ENCODE measurements at places on chromosomes 3 and 15.

DNA sequence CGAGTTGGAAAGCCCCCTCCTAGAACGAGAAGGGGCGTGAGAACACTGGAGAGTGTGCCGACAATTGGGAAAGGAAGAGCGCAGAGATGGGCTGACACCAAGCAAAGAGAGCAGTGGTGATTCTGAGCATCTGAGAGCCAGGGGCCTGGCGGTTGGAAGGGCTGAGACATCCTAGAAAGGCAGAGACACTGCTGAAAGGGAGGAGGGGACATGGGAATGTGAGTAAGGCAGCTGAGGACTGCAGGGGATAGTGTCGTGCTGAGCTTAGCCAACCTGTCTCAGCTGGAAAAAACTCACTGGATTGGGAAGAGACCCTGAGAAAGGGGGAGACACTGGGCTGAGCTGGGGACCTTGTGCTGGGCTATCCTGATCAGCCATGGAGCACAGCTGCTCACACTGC lies 58.1 kb upstream of the SLC6A6 start:
- DNase-seq: no peak

GRCh38 chr3:180036671-180037455 lies at the start of gene PEX5L:
PEX5L (minus strand) TSS chr3:180036937; CDS start chr3:180036599, 338 bp downstream.
- DNase-seq: no peak

DNA sequence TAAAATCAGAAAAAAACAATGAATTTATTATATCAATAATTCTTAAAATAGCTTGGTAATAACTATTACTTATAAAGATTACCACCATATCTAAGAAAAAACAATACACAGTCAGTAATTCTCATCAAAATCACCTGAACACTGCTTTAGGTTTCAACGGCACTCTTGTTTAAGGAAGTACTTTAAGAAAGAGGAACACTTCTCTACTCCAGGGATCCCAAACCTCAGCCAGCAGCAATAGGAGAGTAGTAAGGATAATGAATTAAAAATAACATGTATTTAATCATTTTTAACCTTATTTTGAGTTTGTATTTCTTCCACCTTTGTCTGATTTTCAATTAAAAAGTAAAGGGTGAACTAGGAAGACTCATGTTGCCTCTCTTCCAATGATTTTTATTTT lies 494.0 kb upstream of the NR2F2 start:
- no peak for DNase-seq

GRCh38 chr15:56893364-56893678 lies 25.1 kb upstream of the TCF12 start:
- no peak for DNase-seq

- peak; percentile 35 for DNase-seq
Measured at GRCh38 chr3:111608383-111608782, 13.2 kb upstream of the ZBED2 start.

DNA sequence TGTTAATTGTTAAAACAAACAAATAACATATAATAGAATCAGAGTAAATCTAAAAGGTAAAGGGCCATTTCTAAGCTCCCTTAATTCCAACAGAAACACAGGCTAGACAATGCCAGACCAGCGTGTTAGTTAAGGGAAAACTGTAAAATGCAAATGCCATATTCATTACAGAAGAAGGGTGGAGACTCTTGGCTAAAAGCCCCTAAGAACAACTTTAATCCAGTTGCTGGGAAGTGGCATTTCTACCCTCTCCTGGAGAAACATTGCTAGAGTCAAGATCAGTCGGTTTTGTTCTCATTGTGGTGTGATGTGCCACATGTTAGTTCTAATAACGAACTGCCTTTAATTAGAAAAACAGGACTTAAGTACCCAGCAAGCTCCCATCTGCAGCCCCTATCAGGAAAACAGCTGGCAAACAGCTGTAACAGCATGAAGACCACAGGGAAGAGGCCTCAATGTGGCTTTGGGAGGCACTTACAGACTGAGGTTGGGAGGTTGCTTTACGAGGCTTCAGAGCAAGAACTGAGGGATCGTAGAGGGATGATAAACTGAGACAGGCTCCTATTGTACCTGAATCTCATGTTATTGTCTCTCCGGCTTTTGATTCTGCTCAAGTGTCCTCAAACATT lies 1134.8 kb downstream of the ROBO1 start:
- no peak for DNase-seq

DNA sequence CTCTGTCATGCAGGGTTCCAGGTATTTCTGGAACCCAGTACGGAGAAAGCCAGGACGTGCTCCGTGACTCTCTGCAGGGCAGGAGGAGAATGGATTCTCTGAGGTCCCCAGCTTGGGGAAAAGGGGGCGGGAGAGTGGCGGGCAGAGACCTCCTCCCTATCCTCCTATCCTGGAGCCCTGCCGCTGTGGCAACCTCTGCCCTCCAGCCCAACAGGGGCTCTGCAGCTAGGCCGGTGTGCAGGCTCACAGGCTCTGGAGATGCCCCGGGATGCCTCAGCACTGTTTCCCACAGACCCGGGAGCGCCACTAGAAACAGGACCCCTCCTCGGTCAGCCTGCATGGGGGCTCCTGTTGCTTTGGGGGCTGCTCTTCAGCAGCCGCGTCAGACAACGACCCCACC lies 43.1 kb downstream of the NUP210 start:
- DNase-seq: no peak

DNA sequence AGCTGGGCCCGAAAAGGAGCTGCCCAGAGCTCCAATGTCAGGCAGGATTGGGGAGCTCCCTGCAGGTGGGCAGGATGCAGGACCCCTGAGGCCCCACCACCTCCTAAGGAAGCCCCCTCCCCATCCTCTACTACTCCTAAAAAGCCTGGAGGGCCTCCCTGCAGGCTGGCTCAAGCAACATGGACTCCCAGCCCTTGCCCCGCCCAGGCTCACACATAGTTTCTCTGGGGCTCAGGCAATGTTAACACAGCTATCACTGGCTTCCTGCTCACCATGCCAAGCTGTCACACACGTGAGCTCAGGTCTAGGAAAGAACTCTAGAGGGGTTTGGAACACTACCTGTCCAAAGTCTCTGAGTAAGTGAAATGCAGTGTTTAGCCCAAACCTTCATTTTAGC lies 65.4 kb upstream of the ZNF148 start:
- no peak for DNase-seq

- DNase-seq: peak; percentile 14
Measured at GRCh38 chr3:194487289-194488054, 670 bp upstream of the ATP13A3 start.

DNA sequence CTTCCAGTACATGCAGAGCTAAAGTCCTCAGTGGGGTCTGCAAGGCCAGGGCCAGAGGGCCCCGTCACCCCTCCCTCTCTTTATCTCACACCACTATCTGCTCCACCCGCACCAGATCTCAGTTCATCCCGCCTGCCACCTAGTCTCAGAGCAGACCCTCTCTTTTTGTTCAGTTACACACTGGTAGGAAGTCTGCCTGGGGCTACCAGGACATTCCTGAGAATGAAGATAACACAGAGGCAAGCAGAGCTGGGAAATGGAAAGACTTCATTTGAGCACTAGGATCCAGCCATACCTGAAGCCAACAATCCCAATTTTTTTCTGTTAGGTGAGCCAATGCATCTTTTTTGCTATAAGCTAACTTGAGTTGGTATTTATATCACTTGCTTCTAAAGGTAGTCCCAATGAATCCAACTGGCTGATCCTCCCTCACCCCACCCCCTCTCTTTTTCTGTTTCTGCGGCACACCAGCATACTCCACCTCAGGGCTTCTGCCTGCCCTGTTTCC lies 24.5 kb downstream of the ATP2B2 start:
- no peak for DNase-seq

- DNase-seq: no peak
Measured at GRCh38 chr3:78761126-78761525, 1006.7 kb downstream of the ROBO1 start.

DNA sequence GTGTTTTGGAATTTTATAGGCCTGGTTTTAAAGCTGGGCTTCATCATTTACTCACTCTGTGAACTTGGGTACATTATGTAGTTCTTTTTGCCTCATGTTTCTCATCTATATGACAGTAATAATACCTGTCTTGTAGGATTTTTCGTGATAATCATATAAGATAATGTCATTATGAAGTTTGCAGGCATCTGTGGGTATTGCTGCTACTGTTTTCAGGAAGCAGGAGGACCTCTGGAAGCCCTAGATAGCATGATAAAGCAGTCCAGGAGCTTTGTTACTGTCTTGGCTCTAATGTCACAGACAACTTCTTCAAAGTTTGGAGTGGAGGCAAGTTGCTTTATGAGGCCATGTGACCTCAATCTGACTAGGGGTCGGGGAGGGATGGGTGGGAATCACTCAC lies 145.0 kb upstream of the MEIS2 start:
- DNase-seq: no peak
